ENCODE measurements at places on chromosomes 1 and 21.

GRCh38 chr21:26425576-26425975 is 147.5 kb downstream of the CYYR1 start:
- no peak for DNase-seq

DNA sequence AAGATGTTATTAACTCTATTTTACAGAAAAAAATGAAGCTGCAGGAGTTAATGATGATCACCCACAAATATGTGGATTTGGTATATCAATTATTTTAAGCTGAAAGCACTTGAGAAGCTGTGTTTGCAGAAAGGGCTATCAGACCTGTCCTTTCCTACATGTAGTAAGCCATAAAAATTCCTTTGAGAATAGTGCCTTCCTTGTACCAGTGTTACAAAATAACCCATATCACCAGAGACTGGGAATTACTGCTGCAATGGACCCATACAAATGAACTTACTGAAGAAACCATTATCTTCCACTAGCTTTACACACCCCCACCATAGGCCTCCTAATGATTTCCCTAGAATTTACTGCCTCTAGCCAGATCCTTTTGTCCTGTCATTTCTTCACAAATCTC is 99.2 kb upstream of the ZRANB2 start:
- no peak for DNase-seq

DNA sequence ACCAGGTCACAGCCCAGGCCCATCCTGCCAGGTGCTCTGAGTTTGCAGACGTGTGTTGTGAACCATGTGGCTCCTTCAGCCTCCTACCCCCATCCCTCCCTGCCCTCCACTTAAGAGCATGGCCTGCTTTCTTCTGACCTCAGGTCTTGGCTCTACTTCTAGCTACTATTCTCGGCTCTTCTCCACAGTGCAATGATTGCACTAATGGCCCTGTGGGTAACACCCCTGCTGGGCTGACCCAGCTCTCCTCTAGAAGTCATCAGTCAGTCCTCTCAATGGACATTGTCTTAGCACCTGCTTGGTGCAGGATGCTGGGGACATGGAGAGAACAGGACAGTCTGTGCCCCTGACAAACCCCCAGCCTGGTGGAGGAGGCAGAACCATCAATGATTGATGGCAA is 22.2 kb upstream of the IFFO2 start:
- no peak for DNase-seq

DNA sequence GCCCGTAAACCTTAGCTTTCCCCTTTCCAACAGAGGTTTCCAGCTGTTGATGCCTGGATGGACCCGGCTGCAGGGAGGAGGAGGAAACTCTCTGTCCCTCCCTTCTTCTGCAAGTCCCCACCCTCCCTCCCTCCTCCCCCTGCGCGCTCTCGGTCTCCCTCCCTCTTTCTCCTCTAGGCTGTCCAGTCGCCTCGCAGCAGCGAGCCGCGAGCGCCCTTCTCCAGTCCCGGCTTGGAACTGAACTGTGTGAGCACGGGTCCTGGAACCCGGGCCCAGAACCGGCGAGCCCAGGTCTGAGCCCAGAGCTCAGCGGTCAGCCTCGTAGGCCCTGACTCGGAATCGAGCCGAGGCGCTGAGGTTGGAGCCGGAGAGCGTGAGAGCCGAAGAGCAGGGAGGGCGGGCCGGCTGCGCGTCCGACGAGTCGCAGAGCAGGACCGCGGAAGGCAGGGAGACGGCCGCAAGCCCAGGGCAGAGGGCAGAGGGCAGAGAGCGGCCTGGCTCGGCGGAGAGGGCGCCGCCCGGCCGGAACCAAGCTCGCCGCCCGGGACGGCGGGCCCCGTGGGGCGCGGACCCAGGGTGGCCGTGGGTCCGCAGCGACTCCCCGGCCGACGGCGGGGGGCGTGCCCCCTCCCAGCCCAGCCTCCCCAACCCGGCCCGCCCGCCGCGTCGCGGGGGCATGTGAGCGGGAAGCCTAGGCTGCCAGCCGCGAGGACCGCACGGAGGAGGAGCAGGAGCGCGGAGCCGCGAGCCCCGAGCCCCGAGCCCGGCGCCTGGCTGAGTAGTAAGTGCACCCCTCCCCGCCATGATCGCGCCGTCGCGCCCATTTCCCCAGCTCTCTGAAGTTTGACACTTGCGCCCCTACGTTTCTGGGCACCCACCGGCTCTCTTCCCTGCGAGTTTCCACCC is at the start of gene SOX13:
Gene SOX13 (plus strand): TSS at position 185 of the 906 bp plus-strand sequence. CDS start 39,801 bp downstream, outside the sequence.
- DNase-seq, result peak; percentile 22

DNA sequence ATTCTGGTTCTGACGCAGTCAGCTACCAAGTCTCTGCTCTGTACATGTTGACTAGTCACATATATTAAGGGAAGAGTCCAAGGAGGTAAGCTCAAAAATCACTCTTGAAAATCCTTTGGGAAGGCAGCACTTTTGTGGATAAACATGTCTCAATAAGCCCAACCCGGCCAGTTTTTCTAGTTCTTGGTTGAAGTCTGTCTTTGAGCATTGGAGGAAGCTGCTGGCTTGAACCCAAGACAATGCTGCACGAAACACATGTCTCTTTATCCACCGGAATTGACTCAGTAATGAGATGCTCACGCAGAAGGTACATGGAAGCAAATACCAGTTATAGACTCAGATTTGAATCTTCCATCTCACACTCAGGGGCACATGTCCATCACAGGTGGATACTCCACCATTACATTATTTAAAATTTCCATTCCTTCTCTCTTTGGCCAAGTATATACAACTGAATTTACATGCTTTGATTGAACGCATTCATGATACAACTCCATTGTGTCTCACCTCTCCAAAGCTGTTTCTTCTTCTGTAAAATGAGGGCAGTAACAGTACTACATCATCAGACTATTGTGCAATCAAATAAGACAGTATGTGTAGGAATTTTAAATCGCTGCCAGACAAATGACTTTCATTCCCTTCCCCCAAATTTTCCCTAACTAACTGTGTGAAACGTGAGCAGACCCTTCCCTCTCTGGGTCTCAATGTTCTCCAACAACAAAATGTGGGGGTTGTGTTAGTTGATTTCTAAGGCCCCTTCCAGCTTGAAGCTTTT is 9.6 kb upstream of the GUCA2A start:
- DNase-seq, result no peak

GRCh38 chr1:116177861-116178260 is 66.7 kb downstream of the MAB21L3 start:
- no peak for DNase-seq

DNA sequence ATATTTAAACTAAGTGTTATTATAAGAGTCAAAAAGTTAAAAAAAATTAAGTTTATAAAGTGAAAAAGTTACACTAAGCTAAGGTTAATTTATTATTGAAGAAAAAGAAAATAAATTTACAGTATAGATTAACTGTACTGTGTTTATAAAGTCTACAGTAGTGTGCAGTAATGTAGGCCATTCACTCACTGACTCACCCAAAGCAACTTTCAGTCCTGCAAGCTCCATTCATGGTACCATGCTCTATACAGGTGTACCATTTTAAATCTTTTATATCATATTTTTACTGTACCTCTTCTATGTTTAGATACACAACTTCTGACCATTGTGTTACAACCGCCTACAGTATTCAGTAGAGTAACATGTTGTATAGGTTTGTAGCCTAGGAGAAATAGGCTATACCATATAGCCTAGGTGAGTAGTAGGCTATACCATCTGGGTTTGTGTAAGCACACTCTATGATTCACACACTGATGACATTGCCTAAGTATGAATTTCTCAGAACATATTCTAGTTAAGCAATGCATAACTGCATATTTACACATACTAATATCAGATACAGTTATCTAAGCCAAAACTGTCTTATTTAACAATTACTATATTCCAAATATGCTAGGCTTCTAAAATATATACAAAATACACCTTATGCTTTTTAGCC is 80.6 kb upstream of the GFI1 start:
- DNase-seq, result no peak

DNA sequence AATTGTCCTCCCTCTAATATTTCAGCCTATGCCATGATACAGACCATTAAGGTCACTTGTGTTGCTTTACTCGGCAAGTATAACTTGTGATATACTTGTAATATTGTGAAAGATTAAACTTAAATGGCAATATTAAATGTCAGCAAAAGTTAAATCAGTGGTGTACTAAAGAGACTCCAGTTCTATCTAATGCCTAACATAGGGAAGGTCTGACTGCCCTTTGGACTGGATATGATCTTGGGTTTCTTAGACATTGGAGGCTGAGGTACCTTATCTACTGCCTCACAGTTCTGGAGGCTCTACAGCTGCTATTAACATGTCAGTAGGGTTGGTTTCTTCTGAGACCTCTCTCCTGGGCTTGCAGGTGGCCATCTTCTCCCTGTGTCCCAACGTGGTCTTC is 89.9 kb downstream of the MT1HL1 start:
- DNase-seq, result peak; percentile 70

GRCh38 chr1:223067914-223068313 is 75.1 kb downstream of the TLR5 start:
- DNase-seq, result no peak

DNA sequence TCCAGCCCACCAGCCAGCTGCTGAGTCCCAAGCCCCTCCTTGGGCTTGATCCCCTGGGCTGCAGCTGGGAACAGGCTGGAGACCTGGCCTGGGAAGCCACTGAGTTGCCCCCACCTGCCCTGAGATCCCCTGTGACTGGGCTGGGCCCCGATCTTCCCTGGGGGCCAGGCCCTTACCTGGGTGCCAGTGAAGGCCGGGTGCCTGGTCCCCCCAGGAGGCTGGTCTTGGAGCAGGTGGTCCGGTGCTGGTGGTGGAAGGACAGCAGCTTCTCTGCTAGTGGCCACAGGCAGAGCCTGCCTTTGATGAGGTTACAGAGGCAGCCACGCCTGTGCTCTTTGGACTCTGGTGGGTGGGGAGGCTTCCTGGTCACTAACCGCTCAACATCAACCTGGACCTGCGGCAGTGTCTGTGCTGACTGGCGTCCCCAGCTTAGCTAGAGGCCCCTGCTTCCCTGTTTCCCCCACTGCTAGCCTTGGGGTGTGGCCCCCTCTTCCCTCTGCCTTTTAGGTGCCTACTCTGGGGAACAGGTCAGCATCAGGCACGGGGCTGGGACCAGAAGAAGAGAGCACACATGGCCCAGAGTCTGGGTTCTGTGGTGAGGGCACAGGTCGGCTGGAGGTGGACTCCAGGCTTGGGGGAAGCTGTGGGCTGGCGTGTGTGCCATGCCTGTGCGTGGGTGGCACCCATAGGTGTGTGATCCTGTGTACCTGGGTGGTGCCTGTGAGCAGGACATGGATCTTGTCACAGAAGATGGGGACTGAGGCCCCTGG is at the start of gene EPS8L3:
Gene EPS8L3 (minus strand): TSS at position 278 of the 770 bp plus-strand sequence. CDS start 2,174 bp downstream, outside the sequence.
- peak; percentile 43 for DNase-seq

- DNase-seq, result no peak
These were observed 915.2 kb downstream of the TTLL7 start for GRCh38 chr1:83083589-83084224.

DNA sequence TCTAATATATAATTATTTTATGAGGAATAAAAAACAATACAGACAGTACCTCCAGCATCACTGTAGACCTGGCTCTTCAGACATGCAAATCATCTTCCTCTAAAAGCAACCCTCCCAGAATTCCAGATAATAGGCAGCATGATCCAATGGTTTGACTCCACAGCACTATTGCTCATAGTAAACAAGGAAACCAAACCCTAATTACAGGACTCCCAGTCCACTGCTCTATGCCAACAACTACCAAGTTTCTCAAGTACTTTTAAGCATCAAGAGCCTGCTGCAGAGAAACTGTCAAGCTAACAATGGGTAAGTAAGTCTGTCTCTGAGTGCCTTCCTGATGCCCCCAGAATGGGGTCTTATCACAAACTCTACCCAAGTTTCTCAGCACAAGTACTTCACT is 57.2 kb downstream of the EYA3 start:
- DNase-seq, result no peak

GRCh38 chr1:36349839-36350238 is 26.4 kb upstream of the EVA1B start:
- no peak for DNase-seq

- DNase-seq, result no peak
These were observed 649.7 kb downstream of the PLPP3 start for GRCh38 chr1:55929652-55930051.

- DNase-seq, result no peak
These were observed 224.2 kb upstream of the RUNX1 start for GRCh38 chr21:35273333-35273732.

GRCh38 chr1:206793620-206794019 is 21.3 kb upstream of the IL10 start:
- DNase-seq, result no peak

- DNase-seq, result no peak
These were observed 19.2 kb downstream of the NLRP3 start for GRCh38 chr1:247435030-247435758.

DNA sequence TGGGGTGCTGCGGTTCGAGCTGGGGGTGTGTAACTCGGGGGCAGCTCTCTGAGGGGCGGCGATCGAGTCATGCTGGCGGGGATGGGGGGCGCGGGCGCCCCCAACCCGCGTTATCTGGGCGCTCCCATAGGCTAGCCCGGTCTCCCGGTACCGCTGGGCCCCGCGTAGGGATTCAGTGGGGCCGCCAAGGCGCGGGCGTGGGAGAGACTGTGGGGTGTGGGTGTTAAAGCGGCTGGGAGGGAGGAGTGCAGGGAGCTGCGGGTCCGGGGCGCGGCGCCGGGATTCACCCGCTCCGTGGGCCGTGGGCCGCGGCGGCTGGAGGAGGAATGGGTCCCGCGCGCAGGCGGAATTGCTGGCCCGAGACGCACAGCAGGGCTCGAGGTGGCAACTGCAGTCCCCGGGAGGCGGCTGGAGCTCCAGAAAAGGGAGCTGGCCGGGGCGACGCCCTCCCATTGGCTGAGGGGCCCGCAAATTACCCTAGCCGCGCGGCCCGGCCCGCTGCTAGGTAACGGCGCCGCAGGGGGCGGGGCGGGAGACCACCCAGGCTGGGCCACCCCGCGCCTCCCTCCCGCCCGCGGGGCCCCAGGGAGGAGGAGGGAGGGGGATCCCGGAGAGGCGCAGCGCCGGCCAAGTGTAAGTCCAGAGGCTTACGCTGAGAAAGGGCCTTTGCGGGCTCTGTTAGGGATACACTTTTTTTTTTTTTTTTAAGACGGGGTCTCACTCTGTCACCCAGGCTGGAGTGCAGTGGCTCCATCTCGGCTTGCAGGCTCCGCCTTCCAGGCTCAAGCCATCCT is at the start of gene PTCH2:
Gene PTCH2 (minus strand): TSS at position 392 of the 794 bp plus-strand sequence. CDS start 321 bp downstream, at position 71.
- peak; percentile 67 for DNase-seq

GRCh38 chr1:40803902-40804301 is 20.3 kb downstream of the KCNQ4 start:
- no peak for DNase-seq

DNA sequence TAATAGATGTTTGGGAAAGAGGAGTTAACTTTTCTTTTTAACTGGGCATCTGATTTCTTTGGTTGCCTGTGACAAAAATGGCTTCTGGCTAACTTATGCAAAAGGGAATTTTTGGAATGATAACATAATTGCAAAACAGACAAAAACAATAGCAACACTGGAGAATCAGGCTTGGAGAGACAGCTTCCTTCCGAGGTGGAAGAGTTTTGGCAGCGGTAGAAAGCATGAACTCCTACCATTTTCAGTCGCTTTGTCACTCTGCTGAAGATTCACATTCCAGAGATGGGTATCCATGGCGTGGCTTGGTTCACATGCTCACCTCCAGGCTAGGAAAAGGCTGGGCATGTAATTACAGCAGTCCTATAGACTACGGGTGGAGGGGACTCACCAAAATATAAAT is 17.2 kb upstream of the FGGY start:
- DNase-seq, result no peak

GRCh38 chr1:233971753-233972152 is 67.3 kb downstream of the SLC35F3 start:
- no peak for DNase-seq

Data from erythroblast (primary cell).